ENCODE measurements at places on chromosomes 13 and 19.

DNA sequence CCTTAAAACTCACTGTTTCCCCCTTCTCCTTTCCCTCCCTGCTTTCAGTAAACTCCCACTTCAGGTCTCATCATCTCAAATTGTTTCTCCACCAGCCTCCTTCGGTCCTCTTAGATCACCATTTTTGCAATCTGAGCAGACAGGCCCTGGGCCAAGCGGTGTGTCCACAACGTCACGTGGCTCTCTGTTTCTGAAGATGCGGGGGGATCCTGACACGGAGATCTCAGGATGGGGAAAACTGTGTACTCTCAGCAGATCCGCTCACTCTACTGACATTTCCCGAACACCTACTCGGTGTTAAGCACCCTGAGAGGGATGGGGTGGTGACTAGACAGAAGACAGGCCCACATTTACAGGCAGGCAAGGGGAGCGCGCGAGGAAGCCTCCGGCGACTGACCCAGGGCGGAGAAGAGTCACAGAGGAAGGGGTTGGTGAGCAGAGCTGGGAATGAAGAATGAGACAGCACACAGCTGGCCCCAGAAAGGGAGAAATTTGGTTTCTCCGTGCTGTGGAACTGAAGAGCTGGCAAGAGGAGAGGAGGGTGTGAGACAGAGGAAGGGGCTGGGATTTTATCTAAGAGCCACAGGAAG is 38.8 kb downstream of the SERP2 start:
- peak; percentile 19 for DNase-seq

DNA sequence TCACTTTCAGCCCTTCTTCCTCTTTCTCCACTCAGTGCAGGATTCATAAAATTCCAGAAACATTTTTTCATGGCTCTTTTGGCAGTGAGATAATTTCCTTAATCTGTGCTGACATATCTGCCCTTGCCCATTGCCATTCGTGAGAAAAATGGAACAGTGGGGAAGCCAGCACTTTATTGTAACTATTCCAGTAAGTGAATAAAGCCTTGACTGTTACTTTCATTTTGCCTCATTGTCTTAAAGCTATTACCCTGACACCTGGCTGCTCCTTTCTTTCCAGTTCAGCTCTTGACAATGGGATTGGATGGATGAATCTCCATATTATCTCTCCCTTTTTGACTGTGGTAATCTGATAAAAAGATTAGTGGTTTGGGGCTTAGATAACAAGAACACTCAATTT is 1068.1 kb upstream of the PCDH20 start:
- peak; percentile 93 for DNase-seq

GRCh38 chr13:60788156-60788829 is 391.3 kb downstream of the TDRD3 start:
- peak; percentile 6 for DNase-seq

- DNase-seq = no peak
These were observed 80.7 kb upstream of the OLFM4 start for GRCh38 chr13:52947921-52948373.

- DNase-seq = no peak
These were observed 135.0 kb downstream of the KDM4B start for GRCh38 chr19:5103812-5104410.

GRCh38 chr19:51737924-51738323 is 13.8 kb downstream of the FPR1 start:
- DNase-seq = no peak

- no peak for DNase-seq
These were observed 2034.0 kb downstream of the OLFM4 start for GRCh38 chr13:55062662-55063061.

- no peak for DNase-seq
These were observed 475 bp downstream of the MRPL57 start for GRCh38 chr13:21176982-21177284.

DNA sequence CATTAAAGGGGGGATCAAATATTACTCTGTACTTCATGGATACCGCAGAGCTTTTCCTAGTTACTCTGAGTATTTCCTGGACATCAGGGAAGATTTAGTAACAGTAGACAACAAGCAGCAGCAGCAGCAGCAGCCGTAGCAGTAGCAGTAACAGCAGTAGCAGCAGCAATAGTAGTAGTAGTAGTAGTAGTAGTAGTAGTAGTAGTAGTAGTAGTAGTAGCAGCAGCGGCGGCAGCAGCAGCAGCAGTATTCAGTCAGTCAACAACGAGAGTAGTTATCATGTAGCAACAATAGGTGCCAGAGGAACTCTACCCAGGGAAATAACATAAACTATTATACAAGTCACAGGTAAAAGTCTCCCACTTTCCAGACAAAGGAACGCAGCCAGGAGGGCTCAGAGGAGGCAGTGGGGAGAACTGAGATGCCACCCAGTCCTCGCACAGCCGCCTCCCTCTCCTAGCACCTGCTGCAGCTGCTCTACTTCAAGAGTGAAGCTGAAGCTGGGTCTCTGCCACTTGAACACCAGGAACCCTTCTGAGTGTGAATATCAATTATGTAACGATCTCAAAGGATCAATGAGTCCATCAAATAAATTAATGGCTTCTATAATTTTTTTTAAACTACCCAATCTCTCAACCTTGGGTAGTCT is 1.3 kb upstream of the DOCK9 start:
- DNase-seq = no peak

DNA sequence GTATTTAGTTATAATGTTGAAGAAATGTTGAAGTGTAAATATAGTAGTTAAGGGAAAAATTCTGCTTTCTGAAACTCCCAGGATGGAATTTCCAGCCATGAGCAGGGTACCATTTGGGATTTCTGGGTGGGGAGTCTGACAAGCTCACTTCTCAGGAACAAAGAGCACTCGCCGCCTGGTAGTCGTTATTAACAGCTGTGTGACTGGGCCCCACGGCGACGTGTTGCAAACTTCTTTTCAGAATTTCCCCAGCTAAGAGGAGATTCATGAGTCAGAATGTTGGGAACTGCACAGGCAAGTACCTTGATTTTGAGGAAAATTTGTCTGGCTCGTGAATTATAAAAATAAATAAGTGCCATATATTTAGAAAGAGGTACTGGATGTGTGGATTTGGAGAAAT is 103.7 kb downstream of the LACC1 start:
- DNase-seq = no peak

DNA sequence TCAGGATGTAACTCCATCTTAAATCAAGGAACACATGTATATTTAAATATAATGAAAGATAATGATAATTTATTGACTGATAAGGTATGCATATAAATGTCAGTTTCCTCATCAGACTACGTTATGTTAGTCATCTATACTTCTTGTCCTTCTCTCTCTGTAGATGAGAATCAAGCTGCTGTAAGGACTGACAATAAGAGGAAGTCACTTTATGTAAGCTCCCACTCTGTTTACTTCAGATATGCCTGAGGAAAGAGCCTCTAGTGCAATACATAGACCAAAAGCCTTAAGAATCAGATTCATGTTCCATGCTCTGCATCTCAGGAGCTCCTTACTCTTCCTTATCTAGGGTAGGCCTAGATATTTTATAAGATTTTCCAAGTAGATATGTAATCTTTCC is 9.6 kb upstream of the SLITRK6 start:
- no peak for DNase-seq

DNA sequence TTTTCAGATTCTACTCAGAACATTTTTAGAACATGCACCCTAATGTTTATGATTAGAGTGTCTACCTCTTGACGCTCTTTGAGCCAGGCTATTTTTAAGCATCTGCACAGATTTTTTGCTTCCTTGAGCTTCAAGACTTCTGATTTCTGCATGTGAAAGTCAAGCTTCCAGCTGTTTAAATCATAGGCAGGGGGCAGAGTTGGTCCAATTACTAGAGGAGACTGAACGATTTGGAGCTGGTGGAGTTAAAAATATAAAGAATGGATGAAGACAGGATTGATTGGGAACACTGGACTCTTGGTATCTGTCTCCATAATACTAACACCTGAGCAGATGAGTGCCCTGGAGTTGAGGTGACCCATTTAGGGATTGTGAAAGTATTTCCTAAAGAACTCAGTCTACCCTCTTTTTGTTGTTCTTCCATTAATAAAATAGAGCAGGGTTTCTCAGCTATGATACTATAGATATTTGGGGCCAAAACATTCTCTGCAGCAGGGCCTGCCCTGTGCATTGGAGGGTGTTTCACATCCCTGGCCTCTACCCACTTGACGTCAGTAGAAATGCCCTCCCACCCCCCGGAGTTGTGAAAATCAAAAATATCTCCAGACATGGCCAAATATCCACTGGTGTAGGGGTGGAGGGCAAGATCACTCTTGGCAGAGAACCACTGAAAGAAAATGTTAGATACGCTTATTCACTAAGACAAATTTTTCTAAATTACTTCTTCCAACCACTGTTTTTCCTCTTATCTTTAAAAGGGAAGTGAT is 160.1 kb downstream of the COG6 start:
- no peak for DNase-seq

DNA sequence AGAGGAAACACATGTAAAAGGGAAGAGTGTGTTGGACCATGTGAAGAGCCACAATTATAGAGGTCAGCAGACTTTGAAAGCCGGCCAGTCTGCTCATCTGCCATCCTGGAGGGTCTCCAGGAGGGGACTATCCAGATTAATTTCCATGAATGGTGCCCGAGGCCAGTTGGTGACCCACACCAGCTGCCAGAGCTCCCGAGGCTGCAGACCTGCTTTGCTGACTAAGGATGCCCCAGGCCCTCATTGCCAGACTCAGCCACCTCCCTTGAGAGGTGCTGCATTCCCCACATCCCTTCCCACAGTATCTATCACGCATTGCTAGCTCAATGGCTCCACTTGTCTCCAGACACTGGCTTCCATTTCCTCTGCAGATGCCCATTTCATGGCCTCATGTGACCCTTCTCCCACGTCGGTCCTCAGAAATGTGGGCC is 110.3 kb downstream of the NALCN start:
- DNase-seq = peak; percentile 38

DNA sequence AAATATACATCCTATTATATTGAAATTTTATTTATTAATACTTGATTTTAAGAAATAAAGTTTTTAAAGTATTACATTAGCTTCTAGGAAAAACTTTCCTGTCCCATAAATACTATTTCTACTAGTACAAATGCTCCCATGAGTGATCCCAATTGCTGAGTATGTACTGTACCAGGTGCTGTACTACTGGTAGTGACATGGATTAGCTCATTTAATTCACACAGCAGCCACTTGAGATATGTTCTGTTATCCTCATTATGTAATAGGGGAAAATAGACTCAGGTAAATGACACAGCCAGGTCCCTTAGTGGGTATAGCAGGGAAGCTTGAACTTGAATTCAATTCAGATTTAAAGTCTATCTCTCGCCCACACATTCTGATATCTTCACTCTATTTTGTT is 363.1 kb downstream of the FGF14 start:
- no peak for DNase-seq

- no peak for DNase-seq
These were observed 38.0 kb upstream of the TEX29 start for GRCh38 chr13:111282425-111282824.

- no peak for DNase-seq
These were observed 7.7 kb downstream of the NDUFA11 start for GRCh38 chr19:5895890-5896289.

- DNase-seq = no peak
These were observed 72.8 kb downstream of the CCDC70 start for GRCh38 chr13:51934461-51935087.

- DNase-seq = peak; percentile 66
These were observed 137.7 kb downstream of the SOX1 start for GRCh38 chr13:112204346-112205327.

DNA sequence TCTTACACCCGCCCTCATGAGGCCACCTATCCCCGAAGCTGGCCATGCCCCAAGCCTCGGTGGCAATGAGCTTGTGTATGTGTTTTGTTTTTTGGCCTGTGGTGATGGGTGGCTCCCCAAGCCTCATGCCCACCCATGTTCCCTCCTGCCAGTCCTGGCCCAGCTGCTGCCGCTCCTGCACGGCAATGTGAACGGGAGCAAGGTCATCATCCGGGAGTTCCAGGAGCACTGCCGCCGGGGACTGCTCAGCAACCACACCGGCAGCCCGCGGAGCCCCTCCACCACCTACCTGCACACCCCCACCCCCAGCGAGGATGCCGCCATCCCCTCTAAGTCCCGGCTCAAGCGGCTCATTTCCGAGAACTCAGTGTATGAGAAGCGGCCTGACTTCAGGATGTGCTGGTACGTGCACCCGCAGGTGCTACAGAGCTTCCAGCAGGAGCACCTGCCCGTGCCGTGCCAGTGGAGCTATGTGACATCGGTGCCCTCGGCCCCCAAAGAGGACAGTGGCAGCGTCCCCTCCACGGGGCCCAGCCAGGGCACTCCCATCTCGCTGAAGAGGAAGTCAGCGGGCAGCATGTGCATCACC is 24.6 kb downstream of the UBXN6 start:
- no peak for DNase-seq

DNA sequence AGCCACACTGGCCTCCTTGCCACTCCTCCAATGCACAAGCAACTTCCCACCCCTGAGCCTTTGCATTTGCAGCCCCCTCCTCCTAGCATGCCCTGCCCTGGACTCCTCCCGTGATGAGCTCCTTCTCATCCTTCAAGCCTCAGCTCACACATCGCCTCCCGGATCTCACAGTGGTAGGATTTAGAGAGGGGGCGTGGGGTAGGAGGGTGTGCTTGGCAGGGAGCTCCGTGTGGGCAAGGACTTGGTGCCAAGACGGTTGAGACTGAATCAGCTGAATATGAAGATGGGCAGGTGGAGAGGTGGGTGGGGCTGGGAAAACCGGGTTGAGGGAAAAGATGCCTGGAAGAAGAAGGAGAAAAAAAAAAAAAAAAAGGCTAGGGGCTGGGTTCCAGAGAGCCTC is 48.4 kb upstream of the ZNRF4 start:
- DNase-seq = no peak

DNA sequence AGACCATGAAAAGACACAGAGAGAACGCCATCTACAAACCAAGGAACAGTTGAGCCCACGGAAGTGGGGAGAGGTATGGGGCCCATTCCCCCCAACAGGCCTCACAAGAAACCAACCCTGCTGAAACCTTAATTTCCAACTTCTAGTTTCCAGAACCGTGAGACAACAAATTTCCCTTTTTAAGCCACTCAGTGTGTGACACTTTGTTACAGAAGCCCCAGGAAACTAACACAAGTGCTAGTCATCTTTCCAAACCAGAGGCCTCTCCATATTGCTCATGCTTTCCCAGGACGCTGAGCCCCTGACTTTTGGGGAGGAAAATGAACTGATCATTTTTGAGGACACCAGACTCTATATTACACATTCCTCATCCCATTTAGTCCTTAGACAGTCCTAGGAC is 186.8 kb downstream of the NUFIP1 start:
- DNase-seq = no peak

DNA sequence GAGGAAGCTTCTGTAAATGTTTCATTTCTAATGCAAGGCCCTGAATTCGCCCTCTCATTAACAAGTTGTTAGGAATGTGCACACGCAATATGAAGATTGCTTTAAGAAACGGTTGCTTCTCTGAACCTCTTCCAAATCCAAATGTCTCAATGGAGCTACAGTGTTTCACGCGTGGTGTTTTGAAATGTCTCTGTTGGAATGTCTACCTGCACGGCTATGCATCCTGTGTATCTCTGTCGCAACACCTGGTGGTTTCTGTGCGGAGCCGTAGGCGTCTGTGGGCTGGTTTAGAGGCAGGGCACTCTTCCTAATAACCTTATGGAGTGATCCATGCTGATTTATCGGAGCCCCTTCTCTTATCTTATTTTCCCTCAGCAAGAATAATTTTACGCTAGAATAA is 1584.2 kb upstream of the SLC10A2 start:
- no peak for DNase-seq

Measured in mesendoderm (in vitro differentiated cells).